ENCODE measurements at places on chromosomes 7 and 10.

DNA sequence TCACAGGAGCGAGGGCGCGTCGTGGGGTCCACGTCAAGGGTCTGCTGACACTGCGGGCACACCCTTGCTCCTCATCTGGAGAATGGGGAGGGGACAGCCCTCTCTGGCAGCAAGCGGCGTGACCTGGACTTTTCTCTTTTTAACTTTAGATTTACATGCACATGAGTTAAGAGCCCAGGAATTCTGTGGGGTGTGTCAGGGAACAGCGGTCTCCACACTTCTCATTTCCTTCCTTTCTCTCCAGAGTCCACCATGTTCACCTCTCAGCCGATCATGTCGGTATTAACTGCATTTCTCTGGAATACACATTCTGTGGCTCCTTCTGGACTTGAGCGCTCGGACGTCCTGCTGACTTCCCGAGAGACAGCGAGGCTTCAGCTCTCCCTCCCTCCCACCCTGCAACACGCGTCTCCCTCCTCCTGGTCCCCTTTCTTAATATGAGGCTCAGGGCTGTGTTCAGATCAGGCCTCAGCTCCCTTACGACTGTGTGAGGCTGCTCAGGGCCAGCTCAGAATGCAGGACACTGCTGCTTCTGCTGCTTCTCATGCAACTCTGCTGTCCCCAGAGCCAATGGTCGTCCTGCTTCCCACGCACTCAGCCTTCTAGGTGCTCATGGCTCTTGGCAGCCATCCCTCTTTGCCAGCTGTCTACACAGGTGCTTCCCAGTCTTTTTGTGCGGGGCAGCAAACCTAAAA is 261.3 kb downstream of the ELFN1 start:
- no peak overlapping the region for H3K27ac ChIP-seq
- H3K27me3 ChIP-seq: no peaks in the 10 kb centered on the region
- H3K36me3 ChIP-seq: no peaks in the 10 kb centered on the region
- DNase-seq: no peak
- H3K4me1 ChIP-seq: peaks cover 7% of the 10 kb centered on the region
- H3K4me3 ChIP-seq: no peak overlapping the region

DNA sequence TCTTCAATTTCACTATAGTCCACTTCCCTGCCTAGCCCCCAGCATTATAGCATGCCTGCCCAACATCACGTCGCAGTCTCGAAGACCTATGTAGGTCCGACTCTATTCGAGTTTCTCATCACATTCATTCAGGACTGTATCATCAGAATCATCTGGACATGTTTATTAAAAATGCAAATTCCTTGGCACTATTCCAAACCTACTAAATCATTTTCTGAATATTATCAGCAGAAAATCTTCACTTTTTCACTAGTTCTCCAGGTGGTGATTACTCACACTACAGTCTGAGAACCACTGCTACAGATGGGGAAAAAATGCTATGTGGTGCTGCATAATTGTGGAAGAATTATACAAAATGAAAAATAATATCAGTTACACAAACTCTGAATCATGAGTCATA is 29.3 kb upstream of the ETV1 start:
- H3K36me3 ChIP-seq: no peaks in the 10 kb centered on the region
- no peak overlapping the region for H3K4me3 ChIP-seq
- no peak overlapping the region for H3K27ac ChIP-seq
- H3K27me3 ChIP-seq: no peaks in the 10 kb centered on the region
- DNase-seq: no peak

- no peak for DNase-seq
- no peak overlapping the region for H3K4me3 ChIP-seq
- H3K36me3 ChIP-seq: no peaks in the 10 kb centered on the region
- H3K27ac ChIP-seq: no peak overlapping the region
- H3K27me3 ChIP-seq: no peaks in the 10 kb centered on the region
Measured at GRCh38 chr10:112797197-112797596, 152.8 kb upstream of the TCF7L2 start.

DNA sequence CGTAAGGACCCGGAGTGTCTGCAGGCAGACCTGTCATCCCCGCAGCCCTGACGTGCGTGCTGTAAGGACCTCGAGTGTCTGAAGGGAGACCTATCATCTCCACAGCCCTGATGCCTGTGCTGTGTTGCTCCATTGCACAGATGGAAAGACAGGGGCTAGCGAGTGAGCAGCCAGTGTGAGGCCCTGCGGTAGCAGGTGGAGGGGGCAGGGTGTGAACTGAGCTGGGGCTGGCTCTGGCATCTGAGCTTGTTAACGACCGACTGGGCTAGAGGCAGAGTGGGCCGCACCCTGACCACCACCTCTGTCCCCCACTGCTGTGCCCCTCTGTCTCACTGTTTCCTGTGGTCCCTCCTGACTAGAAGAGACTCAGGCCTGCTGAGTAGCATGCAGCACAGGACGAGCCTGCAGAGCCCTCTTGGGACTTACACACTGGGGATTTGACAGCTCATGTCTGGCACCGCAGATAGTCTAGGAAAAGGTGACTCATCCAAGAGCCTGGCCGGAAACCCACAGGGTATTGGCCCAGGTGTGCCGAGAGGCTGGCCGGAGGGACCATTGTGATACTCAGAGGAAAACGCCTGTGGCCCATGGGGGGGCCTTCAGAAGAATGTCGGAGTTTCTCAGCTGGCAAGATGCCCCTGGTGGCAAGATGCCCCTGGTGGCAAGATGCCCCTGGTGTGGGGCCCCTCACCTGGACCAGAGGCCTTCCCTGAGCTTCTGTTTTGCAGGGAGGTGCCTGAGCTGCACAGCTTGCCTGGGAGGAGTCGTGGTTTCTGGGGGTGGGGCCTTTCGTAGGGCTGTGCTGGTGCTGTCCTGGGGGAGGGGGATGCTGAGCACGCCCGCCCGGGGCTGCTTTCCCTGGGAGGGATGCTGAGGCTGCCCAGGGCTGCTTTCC is 34.3 kb downstream of the INPP5A start:
- H3K4me1 ChIP-seq: peaks cover 49% of the 10 kb centered on the region
- H3K27ac ChIP-seq: no peak overlapping the region
- H3K36me3 ChIP-seq: no peaks in the 10 kb centered on the region

Data from upper lobe of left lung (tissue), 6 donors.